Suppressor macrophage treated with lipopolysaccharide for 4 hours (primary cell): ENCODE measurements at places on chromosomes 12 and 14.
A peak's percentile ranks its signal among the peaks of the same experiment; 100 is the strongest.

DNA sequence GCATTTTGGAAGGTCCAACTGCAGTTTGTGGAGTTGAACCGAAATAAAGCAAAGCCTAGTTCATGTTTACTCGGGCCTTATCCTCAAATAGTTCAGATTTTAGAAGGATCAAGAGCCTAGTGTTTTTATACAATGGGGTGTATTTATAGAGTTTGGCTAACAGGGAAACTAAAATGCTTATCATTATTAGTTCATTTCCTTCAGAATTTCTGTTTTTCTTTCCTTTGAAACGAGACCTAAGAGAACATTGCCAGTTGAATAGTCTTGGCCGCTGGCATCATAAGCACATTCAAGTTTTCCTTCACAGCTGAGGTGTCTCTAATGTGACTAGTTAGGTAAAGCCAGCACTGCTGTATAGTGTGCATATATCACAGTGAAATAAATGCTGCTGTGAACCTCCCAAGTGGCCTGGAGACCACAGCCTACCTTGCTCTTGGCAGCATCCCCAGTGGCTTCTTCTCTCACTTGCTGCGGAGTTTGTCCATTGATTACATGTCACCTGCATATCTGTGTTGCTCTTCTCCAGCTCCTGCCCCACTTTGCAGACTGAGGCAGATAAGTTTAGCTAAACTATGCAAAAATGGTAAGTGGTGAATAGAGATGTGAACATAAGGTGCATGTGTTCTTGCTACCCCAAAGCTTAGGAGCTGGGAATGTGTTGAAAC, 88.8 kb downstream of the ANO6 start:
- no peak for DNase-seq

DNA sequence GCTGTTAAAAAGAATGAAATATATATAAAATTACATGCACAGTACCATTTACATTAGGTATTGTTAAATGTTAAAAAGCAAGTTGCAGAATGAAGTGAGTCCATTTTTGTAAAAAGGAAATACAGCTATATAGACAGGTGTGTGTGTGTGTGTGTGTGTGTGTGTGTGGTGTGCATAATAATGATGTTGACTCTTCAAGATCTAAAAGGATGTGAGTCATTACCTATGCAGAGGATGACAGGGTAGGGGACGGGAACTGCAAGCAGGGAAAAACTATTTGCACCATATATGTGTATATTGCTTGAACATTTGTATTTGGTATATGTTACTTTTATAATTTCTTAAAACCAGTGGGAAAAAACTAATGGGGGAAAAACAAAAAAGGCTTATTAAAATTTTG, 3.1 kb downstream of the C14orf39 start:
- DNase-seq: no peak

- no peak for DNase-seq
Measured at GRCh38 chr12:40127408-40127807, 21.5 kb upstream of the SLC2A13 start.

GRCh38 chr12:93708952-93709351, 31.8 kb downstream of the CRADD start:
- DNase-seq: no peak

- no peak for DNase-seq
Measured at GRCh38 chr14:72495668-72496067, 398.2 kb downstream of the DPF3 start.

GRCh38 chr12:93223440-93224426, 154.0 kb upstream of the NUDT4 start:
- peak; percentile 8 for DNase-seq
